Neural crest cell (in vitro differentiated cells): ENCODE measurements at places on chromosomes 4 and X.

DNA sequence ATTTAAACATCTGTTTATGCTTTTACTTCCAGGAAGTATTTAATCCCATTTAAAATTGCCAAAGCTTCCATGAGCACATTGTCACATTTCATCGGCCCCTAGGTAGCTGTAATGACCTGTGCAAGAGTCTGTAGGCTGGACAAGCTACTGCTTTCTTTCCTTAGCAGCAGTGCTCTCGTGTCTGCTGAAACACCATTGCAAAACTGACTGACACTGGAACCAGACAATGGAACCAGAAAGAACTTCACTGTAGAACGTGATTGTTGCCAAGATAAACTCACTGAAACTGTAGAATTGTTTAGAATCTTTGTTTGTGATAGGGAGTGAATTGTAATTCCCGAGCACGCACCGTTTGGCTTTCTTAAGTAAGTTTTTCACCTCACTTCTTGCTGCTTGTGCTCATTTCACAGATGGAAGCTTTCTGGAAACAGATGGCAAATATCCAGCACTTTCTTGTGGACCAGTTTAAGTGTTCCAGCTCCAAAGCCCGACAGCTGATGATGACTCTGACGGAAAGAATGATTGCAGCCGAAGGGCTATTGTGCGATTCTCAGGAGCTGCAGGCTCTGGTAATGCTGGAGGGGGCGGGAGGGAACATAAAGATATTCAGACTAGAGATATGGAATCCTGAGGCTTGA, 36.9 kb downstream of the EVC start:
- no peak for DNase-seq

DNA sequence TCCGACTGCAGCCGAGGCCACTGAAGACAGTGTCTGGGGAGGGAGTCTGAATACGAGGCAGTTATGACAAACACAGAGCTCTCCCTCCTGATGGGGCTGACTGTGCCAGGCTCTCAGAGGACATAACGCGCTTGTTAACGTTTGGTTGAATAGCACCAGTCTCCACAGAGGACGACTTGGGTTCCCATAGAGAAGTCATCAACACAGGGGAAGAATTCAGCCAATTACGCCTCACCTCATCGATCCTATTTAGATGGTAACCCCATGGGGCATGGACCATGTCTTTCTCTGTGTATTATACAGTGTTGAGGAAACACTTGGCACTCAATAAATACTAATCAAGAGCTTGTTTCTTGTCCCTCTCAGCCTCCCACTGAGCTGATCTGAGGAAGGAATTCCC, 642.6 kb upstream of the LCORL start:
- no peak for DNase-seq

GRCh38 chr4:112083587-112084347, 61.5 kb upstream of the FAM241A start:
- no peak for DNase-seq

- DNase-seq: no peak
Measured at GRCh38 chr4:37066159-37066558, 178.4 kb upstream of the NWD2 start.

- DNase-seq: no peak
Measured at GRCh38 chr4:9611101-9611500, 166.9 kb downstream of the DEFB131A start.

DNA sequence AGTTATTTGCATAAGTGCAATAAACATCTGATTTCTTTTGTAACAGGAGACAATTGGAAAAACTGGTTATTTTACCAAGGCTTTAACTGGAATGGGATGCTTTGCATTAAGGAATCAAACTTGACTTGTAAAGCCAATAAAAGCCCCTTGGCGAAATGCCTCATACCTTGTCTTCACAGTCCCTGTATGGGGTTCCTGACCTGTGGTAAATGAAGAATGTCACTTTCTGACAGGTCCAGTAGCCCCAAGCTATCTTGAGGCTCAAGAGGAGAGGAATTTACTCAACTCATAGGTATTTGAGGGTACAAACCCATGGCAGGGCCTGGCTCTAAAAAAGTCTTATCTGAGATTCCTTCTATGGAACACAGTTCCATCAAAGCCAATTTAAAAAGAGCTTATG, 78.0 kb downstream of the ACOX3 start:
- no peak for DNase-seq

- peak; percentile 2 for DNase-seq
Measured at GRCh38 chr4:338759-339097, 1.1 kb downstream of the ZNF141 start.
